Activated T-cell treated with anti-CD3 and anti-CD28 coated beads for 4 hours (primary cell): ENCODE measurements at places on chromosomes 7 and 10.

- DNase-seq = no peak
Measured at GRCh38 chr10:74111799-74112198, 38.8 kb downstream of the AP3M1 start.

GRCh38 chr7:27930910-27931476, 191.0 kb downstream of the TAX1BP1 start:
- no peak for DNase-seq

DNA sequence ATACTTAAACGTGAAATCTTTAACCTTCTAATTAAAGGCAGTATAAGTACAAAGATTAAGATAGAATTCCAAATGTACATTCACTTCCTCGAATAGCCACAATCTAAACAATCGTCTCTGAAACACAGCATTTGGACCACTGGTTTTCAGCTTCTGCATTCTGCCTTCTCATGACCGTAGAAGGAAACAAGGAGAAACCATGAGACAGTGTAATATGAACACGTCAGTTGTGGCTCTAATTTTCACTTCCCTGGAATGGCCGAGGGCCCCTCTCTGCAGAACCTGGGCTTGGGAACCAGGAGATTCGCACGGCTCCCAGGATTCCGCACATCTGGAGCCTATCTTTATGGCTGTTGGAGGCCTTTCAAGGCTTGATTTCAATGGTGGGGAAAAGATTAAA, 189.3 kb downstream of the KLF6 start:
- DNase-seq = no peak

DNA sequence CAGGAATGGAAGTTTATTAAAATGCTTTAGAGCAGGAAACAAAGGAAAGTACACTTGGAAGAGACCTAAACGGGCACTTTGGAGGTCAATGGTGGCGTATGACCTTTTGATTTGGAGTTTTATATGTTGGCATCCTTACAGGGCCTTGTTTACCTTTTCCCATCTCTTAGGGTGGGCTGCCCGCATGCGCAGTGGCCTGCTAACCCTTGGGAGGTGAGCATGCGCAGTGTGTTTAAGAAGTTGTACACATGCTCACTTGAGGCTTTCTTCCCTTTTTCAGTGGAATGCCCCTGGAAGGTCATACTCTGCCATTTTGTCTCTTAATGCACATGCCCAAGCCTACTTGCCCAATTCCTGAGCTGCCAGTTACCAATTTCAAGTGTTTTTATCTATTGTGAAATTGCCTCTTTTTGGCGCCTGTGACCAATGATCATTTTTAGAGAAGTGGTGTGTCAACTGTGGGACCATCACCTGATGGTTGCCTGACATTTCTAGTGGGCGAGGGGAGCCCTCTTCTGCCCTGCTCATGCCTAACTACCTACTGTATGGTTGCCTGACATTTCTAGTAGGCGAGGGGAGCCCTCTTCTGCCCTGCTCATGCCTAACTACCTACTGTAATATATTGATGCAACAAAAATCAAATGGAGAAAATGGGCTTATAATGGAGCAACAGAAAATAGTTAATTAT, 138.0 kb downstream of the PPP1R9A start:
- no peak for DNase-seq

DNA sequence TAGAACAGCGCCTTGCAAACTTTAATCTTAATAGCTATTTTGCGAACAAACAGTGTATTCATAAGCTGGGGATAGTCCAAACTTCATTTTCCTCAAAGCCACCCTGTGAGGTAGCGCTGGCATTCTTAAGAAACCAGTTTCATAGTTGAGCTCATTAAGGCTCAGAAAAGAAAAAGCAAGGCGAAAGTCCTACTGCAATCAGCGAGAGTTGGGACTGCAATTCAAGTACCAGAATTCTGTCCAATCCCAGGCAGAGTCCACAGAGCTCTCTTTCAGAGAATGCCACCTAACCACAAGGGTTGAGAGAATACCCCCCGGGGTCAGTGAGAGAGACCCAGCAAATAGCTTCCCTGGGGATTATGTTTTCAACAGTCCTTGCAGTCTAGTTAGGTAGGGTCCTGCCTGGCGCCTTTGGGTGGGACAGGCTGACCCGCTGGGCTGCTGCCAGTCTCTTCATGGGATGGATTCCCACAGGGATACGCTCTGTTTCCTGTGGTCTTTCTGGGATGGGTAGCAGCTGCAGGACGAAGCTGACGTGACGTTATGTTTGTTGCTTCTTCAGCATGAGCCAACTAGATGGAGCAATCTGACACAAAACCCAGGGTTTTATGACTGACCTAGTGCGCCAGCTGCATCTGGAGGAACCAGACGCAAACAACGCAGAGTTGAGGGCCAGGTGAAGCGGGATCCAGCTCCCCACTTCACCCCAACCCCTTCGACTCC, 16.0 kb downstream of the BMPER start:
- no peak for DNase-seq

GRCh38 chr7:133401225-133401624, 148.3 kb downstream of the EXOC4 start:
- DNase-seq = no peak

GRCh38 chr10:114289096-114289436, 50.0 kb downstream of the VWA2 start:
- DNase-seq = no peak
